Left ventricle myocardium inferior (tissue), 1 donor: ENCODE measurements at places on chromosomes 3 and 15.

DNA sequence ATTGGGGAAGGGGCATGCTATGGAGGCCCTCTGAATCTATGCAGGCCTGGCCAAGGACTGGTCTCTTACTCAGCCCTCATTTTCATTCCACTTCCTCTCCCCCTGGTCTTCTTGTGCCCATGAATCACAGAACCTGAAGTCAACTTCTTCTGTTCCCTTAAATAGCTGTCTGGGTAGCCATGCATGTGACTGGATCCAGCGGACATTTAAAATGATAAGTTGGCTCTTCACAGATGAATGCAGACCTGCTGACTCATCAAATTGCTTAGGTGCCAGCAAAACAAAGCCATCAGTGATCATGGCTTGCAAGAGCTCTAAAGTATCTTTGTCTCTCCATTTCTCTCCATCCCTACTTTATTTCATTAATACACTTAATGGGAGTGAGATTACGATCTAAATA, 90.1 kb upstream of the CADPS start:
- no peak overlapping the region for H3K4me3 ChIP-seq
- DNase-seq = no peak
- no peaks in the 10 kb centered on the region for H3K36me3 ChIP-seq
- no peak overlapping the region for H3K27ac ChIP-seq
- H3K27me3 ChIP-seq = no peaks in the 10 kb centered on the region

- no peak for DNase-seq
- no peaks in the 10 kb centered on the region for H3K27me3 ChIP-seq
- no peak overlapping the region for H3K27ac ChIP-seq
These were observed 48.9 kb upstream of the SLC7A14 start for GRCh38 chr3:170634663-170635384.

DNA sequence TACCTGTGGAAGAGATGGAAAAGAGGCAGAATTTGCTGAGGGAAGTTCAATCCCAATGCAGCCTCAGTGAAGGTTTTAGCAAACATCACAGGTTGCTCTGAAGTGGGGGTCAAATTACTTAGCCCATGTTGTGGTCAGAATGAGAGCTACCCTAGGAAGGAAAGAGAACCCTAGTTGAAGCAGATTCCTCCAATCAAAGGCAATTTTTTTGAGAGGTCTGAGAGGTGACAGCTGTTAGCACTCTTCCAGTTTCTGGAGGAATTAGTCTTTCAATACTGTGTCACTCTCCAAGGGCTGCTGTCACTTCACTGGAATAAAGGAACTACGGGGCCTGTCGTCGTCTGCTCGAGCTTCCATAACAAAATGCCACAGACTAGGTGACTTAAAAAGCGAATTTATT, 584.2 kb upstream of the DPPA4 start:
- no peak overlapping the region for H3K27ac ChIP-seq
- H3K36me3 ChIP-seq = no peaks in the 10 kb centered on the region
- no peak for DNase-seq
- H3K4me3 ChIP-seq = no peak overlapping the region
- no peaks in the 10 kb centered on the region for H3K4me1 ChIP-seq

GRCh38 chr3:161413855-161414210, 42.5 kb upstream of the SPTSSB start:
- no peaks in the 10 kb centered on the region for H3K36me3 ChIP-seq
- DNase-seq = no peak
- H3K4me3 ChIP-seq = no peak overlapping the region
- H3K4me1 ChIP-seq = peaks cover 41% of the 10 kb centered on the region
- H3K27ac ChIP-seq = peak overlapping the region; percentile 42
- no peaks in the 10 kb centered on the region for H3K27me3 ChIP-seq

DNA sequence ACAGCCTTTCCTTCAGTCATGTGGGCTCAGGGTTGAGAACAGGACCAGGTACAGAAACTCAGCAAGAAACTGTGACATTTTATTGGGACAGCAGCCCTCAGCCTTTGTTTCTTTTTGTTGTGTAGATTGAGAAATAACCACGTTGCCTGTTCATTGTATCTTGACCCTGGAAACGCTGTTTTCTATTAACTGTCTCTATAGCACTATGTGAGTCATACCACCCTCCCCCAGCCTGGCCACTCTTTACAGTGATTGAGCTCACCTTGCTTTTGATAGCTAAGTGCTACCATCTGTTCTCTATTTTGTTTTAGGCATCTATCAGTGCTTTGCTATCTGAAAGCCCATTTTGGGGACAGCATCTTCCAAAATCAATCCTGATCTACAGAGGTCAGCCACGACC, 127.9 kb downstream of the CD47 start:
- peaks cover 8% of the 10 kb centered on the region for H3K4me1 ChIP-seq
- H3K4me3 ChIP-seq = no peak overlapping the region
- no peak overlapping the region for H3K27ac ChIP-seq

DNA sequence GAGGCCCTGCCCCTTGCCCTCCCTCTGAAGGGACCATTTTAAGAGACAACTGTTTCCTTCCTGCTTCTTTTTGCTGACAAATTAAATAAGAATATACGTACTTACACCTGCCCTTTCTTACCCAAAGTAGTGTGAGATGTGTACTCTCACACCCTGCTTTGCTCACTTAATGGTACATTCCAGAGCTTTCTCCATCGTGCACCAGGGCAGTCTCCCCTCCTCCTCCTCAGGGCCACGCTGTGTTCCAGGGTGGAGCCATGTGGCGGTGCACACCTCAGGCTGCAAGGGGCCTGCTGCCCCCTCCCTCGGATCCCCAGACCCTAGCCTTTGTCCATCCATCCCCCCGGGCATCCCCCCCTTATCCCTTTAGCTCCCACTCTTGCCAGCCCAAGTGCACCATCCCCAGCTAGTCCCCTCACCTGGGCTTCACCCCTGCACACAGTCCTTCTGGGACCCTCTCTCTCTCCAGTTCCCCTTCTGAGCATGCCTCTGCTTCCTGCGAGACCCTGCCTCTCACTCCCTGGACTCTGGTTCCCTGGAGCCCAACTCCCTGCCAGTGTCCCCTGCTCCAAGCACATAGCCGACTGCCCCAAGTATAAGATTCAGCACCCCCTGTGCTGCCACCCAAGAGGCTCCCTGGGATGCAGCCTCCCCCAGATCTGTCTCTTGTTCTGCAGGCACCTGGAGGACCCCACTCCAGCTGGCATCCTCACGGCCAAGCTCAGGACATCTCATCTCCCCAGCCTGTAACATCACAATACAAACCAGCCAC, 89.5 kb upstream of the IQSEC1 start:
- no peaks in the 10 kb centered on the region for H3K4me1 ChIP-seq
- no peak overlapping the region for H3K27ac ChIP-seq
- peaks cover 32% of the 10 kb centered on the region for H3K27me3 ChIP-seq
- no peak overlapping the region for H3K4me3 ChIP-seq
- no peak for DNase-seq
- no peaks in the 10 kb centered on the region for H3K36me3 ChIP-seq

- no peak overlapping the region for H3K4me3 ChIP-seq
- H3K36me3 ChIP-seq = no peaks in the 10 kb centered on the region
- H3K27me3 ChIP-seq = peaks cover 36% of the 10 kb centered on the region
- H3K27ac ChIP-seq = peak overlapping the region; percentile 10
These were observed 29.6 kb upstream of the TLE3 start for GRCh38 chr15:70127288-70127746.

GRCh38 chr3:190579514-190580137, 65.7 kb downstream of the IL1RAP start:
- no peak overlapping the region for H3K4me3 ChIP-seq
- DNase-seq = no peak
- H3K27me3 ChIP-seq = no peaks in the 10 kb centered on the region
- no peaks in the 10 kb centered on the region for H3K36me3 ChIP-seq
- H3K4me1 ChIP-seq = peaks cover 36% of the 10 kb centered on the region

DNA sequence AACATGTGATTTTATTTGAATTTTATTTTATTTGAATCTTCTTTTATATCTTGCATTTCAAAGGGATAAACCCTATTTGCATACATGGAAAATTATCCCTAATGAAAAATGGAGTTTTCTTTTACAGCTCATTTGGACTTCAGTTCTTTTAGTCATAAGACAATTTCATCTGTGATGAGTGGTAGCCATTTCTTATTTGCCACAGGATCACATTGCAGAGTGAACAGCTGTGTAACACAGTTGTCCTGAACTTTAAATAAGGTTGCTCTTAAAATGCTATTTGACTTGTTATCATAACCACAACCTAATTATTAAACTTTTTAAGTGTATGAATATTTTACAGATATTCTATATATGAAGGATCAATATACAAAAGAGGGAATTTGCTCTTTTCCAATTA, 221.7 kb upstream of the ROPN1 start:
- no peak overlapping the region for H3K4me3 ChIP-seq
- H3K27me3 ChIP-seq = no peaks in the 10 kb centered on the region
- H3K36me3 ChIP-seq = no peaks in the 10 kb centered on the region
- DNase-seq = no peak
- no peak overlapping the region for H3K27ac ChIP-seq
- H3K4me1 ChIP-seq = peaks cover under 1% of the 10 kb centered on the region

GRCh38 chr3:146177072-146177471, 16.1 kb upstream of the PLOD2 start:
- H3K4me3 ChIP-seq = no peak overlapping the region
- peak overlapping the region; percentile 28 for H3K27ac ChIP-seq
- H3K4me1 ChIP-seq = no peaks in the 10 kb centered on the region
- DNase-seq = no peak
- no peaks in the 10 kb centered on the region for H3K36me3 ChIP-seq

DNA sequence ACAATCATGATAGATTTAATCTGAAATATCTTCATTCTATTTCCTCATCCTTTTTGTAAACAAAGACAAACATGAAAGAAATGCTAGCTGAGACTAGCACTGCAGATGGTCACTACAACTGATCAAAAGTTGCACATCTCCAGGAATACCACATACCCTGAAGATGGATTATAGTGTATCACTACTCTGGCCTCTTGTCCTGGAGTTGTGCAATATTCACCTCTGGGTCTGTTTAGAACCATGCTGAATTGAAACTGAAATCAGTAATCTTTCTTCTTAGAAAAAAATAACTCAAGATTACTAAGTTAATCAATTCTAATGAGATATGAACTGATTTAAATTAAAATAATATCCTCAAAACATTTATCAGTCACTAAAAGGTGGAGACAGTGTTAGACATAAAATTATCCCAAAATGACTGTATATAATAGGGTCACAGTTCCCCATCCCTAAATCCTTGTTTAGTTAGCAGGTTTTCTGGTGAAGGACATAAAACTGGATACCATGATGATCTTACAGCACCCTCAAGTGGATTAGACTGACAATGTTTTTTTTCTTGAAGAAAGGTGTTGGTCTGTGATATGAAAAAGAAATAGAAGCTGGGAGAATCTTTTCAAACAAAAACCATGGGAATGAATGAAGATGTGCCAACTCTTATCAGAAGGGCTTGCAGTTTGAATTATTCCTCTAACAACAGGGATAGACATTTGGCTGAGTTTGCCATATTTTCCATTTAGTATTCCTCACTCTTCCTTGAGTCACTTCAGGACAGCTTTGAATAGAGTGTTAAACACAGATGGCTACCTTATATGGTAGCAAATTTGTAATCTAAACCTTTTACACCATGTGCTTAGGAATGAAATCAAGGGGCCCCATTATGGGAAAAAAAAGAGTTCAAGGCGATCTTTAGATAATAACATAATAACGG, 7.1 kb upstream of the TTC14 start:
- H3K4me3 ChIP-seq = no peak overlapping the region
- no peaks in the 10 kb centered on the region for H3K36me3 ChIP-seq
- H3K27me3 ChIP-seq = peaks cover 43% of the 10 kb centered on the region

- H3K27me3 ChIP-seq = no peaks in the 10 kb centered on the region
- DNase-seq = no peak
- H3K27ac ChIP-seq = no peak overlapping the region
- H3K4me3 ChIP-seq = no peak overlapping the region
- peaks cover 33% of the 10 kb centered on the region for H3K4me1 ChIP-seq
These were observed 3.3 kb downstream of the ETV5 start for GRCh38 chr3:186105543-186105942.

GRCh38 chr15:69863446-69863845, 234.3 kb downstream of the TLE3 start:
- H3K4me1 ChIP-seq = no peaks in the 10 kb centered on the region
- no peak overlapping the region for H3K27ac ChIP-seq
- H3K36me3 ChIP-seq = no peaks in the 10 kb centered on the region
- H3K4me3 ChIP-seq = no peak overlapping the region

DNA sequence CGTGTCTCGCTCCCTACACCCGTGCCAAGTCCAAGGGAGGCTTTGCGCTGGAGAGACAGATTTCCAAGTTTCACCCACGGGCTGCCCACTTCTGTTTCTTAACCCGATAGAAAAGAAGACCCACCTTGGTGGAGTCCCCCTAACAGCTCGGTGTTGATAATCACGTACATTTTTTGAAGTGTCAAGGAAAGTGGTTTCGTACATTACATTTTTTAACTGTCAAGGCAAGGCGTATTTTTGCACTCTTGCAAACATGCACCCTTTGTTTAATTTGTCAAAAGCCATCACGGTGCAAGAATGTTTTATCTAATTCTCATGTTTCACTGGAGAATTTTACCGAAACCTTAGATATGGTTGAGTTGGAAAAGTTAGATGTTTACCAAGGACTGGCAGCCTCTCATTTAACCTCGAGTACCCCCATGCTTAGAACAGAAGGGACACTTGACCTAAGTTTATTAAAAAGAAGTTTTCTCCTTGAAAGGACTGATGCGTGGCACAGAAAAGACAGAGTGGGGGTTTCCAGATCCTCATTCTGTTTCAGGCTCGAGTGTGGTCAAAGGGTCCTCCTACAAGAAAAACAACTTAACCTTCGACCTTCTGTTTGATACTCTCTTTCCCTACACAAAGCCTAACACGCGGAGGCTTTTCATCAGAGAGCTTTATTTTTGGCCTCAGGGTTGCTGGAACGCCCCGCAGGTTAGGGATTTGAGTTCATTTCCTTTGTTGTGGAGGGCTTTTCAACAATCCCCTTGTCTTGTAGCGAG, 882 bp downstream of the GXYLT2 start:
- H3K27me3 ChIP-seq = peaks cover 6% of the 10 kb centered on the region
- no peak for DNase-seq
- H3K36me3 ChIP-seq = no peaks in the 10 kb centered on the region
- H3K4me1 ChIP-seq = peaks cover 42% of the 10 kb centered on the region

DNA sequence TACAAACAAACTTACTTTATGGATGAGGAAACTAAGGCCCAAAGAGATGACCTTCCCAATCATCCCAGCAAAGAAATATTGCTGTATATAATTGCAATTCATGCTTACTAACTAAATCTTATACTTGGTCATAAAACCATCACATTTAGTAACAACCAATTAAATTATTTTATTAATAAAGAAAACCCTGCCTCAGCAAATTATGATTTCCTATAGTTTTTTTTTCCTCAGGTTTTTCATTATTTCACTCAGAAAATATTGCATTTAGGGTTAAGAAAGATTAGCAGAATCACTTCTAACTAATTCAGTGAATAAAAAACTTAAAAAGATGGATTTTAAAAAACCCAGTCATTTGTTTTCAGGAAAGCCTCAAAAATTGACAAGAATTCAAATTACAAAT, 86.5 kb upstream of the GADL1 start:
- no peaks in the 10 kb centered on the region for H3K27me3 ChIP-seq
- no peaks in the 10 kb centered on the region for H3K36me3 ChIP-seq
- no peak overlapping the region for H3K27ac ChIP-seq
- peaks cover 9% of the 10 kb centered on the region for H3K4me1 ChIP-seq
- DNase-seq = no peak

- no peaks in the 10 kb centered on the region for H3K27me3 ChIP-seq
- no peak for DNase-seq
- H3K36me3 ChIP-seq = no peaks in the 10 kb centered on the region
- no peak overlapping the region for H3K4me3 ChIP-seq
- no peak overlapping the region for H3K27ac ChIP-seq
- peaks cover 22% of the 10 kb centered on the region for H3K4me1 ChIP-seq
These were observed 121.8 kb downstream of the ZNF609 start for GRCh38 chr15:64582202-64582601.
